ENCODE measurements at places on chromosomes 2 and 18.

DNA sequence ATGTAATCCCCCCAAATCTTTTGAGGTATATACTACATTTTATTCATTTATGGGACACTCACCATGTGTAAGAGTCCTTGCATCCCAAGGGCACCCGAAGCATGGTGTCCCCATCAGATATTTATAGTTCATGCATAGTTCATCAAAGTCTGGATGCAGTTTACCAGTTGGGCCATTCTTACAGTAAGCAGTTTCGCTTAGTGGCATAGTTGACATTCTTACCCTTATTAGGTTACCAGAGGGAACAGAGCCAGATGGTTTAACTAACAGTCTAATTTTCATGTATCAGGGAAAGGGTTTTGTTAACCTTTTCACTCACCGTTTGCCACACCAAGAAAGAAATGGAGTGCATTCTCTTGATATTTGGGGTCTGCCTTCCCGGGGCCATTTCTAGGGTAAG, 7.1 kb downstream of the ZNF407 start:
- H3K27me3 ChIP-seq: no peaks in the 10 kb centered on the region
- H3K4me3 ChIP-seq: no peak overlapping the region
- H3K27ac ChIP-seq: no peak overlapping the region
- peak; percentile 19 for DNase-seq

GRCh38 chr2:101960819-101961337, 30.9 kb upstream of the IL1R2 start:
- H3K4me1 ChIP-seq: peaks cover 25% of the 10 kb centered on the region
- no peak for DNase-seq
- H3K27me3 ChIP-seq: no peaks in the 10 kb centered on the region
- H3K4me3 ChIP-seq: no peak overlapping the region

DNA sequence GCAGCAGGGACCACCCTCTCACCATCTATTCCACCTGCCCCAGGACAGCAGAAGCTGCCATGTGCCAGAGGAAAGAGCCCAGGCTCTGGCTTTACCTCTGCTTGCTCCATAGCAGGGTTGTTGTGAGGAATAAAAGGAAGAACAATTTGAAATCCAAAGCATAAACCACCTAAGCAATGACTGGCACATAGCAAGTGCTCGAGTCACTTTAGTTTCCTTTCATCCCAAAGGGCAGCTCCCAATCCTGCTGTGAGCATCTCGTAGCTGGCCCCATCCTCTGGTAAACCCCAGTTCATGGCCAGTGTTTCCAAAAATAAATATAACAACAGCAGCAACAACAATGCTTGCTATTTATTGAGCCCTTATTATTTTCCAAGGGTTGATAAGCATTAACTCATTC, 923.5 kb downstream of the EPHA4 start:
- no peaks in the 10 kb centered on the region for H3K27me3 ChIP-seq
- no peaks in the 10 kb centered on the region for H3K36me3 ChIP-seq
- DNase-seq: no peak
- no peak overlapping the region for H3K4me3 ChIP-seq

DNA sequence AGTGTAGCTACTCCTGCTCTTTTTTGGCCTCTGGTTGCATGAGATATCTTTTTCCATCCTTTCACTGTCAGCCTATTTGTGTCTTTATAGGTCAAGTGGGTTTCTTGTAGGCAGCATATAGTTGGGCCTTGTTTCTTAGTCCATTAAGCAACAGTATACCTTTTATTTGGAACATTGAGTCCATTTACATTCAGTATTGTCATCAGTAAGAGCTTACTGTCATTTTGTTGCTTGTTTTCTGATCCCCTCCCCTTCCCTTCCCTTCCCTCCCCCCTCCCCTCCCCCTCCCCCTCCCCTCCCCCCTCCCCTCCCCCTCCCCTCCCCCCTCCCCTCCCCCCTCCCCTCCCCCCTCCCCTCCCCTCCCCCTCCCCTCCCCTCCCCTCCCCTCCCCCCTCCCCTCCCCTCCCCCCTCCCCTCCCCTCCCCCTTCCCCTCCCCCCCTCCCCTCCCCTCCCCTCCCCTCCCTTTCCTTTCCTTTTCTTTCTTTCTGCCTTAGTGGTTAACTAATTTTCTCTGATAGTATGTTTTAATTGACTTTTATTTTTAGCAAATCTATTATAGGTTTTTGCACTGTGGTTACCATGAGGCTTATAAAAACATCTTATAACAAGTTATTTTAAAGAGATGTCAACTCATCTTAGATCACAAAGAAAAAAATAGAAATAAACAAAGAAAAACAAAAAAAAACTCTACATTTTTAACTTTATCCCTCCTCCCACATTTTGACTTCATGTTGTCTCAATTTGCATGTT, 13.2 kb upstream of the DCDC2C start:
- no peak overlapping the region for H3K27ac ChIP-seq
- no peaks in the 10 kb centered on the region for H3K36me3 ChIP-seq
- no peak for DNase-seq
- no peaks in the 10 kb centered on the region for H3K27me3 ChIP-seq
- no peak overlapping the region for H3K4me3 ChIP-seq
- H3K4me1 ChIP-seq: no peaks in the 10 kb centered on the region

- DNase-seq: no peak
- H3K36me3 ChIP-seq: no peaks in the 10 kb centered on the region
- H3K27ac ChIP-seq: no peak overlapping the region
- no peaks in the 10 kb centered on the region for H3K27me3 ChIP-seq
Measured at GRCh38 chr2:158926478-158926948, 41.9 kb upstream of the TANC1 start.

GRCh38 chr2:36068086-36068485, 287.5 kb upstream of the CRIM1 start:
- H3K36me3 ChIP-seq: no peaks in the 10 kb centered on the region
- H3K4me1 ChIP-seq: no peaks in the 10 kb centered on the region
- no peak overlapping the region for H3K4me3 ChIP-seq

DNA sequence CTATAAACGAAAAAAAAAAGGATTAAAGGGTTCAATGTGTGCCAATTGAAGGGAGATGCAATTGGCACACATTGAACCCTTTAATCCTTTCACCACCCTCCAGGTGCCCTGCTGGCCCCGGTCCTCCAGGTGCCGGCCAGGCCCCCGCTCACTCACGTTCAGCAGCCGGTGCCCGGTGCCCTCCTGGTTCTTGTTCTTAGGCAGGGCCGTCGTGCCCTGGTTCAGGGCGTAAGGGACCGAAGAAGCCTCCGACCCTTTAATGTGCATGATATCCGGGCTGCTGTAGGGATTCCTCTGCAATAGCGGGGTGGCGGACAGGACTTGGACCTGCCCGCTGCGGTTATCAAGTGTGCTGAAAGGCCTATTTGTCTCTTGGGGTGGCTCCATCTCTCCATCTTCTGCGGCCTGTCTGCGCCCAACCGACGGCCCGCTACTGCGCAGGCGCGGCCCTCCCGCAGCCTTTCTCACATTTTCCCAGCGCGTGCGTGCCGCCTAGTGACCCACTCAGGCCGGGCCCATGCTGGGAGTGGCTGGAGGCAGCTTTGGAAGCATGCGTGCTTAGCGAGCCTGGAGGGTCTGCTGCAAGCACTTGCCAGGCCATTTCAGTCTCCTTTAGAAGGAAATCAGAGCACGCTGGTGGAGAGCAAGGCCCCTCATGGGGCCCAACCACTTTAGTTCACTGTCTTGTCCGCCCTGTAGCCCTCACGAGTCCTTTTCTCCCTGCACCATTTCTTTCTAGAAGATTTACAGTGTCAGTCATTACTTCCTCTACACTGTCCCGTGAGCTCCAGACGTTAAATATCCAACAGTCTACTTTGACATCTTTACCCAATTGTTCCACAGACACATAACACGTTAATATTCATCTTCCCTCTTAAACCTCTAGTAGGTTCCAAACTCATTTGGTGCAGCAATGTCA, 24.3 kb downstream of the TMEM237 start:
- no peaks in the 10 kb centered on the region for H3K36me3 ChIP-seq
- DNase-seq: peak; percentile 93
- no peaks in the 10 kb centered on the region for H3K27me3 ChIP-seq
- peaks cover 6% of the 10 kb centered on the region for H3K4me1 ChIP-seq
- no peak overlapping the region for H3K4me3 ChIP-seq
- H3K27ac ChIP-seq: no peak overlapping the region

DNA sequence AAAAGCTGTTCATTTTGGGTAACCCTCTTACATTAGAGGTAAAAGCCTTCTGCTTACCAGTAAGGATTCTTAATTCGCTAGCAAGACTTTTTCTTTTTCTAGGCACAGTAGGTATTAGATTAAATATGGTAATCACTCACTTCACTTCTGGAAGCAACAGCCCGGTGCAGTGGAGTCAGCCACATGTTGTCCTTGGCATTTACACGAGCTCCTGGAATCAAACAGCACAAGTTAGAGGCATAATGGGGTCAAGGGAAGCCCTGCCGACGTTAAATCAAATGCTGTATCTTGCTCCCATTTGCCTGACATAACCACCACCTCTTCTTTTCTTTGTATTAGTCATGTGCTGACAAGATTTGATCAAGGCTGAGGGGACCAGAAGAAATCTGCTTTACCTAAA, 174.1 kb downstream of the ANKRD44 start:
- no peaks in the 10 kb centered on the region for H3K27me3 ChIP-seq
- H3K27ac ChIP-seq: no peak overlapping the region
- DNase-seq: no peak
- H3K4me1 ChIP-seq: no peaks in the 10 kb centered on the region

DNA sequence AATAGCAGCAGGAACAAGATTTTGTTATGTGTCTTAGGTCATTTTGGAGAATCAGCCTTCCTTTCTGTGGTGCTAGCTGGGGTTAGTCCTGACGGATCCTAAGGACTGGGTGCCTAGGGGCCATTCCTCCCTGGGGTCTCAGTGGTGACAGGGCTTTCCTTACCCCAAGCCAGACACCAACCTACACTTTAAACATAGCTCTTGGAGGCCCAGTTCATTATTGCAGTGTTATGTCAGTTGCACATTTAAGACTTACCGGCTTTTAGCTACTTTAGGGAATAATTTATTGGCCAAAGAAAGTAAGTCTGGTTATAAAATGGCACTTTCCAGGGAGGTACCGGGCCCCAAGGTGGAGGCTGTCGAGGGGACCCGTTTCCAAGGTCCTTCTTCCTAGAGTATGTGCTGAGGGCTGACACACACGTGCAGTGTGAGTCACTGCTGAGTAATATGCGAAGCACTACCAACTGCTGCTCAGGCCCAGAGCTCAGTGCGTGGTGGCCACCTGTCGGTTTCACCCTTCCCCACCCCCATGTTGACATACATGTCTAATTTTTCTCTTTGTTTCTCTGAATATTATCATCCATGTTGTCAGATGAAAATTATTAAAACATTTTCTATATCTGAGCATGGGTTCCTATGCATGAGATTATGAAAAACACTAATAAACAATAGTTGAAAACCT, 37.0 kb upstream of the GRHL1 start:
- H3K27me3 ChIP-seq: no peaks in the 10 kb centered on the region
- H3K4me1 ChIP-seq: no peaks in the 10 kb centered on the region
- H3K36me3 ChIP-seq: peaks cover 10% of the 10 kb centered on the region
- no peak overlapping the region for H3K4me3 ChIP-seq
- DNase-seq: no peak

DNA sequence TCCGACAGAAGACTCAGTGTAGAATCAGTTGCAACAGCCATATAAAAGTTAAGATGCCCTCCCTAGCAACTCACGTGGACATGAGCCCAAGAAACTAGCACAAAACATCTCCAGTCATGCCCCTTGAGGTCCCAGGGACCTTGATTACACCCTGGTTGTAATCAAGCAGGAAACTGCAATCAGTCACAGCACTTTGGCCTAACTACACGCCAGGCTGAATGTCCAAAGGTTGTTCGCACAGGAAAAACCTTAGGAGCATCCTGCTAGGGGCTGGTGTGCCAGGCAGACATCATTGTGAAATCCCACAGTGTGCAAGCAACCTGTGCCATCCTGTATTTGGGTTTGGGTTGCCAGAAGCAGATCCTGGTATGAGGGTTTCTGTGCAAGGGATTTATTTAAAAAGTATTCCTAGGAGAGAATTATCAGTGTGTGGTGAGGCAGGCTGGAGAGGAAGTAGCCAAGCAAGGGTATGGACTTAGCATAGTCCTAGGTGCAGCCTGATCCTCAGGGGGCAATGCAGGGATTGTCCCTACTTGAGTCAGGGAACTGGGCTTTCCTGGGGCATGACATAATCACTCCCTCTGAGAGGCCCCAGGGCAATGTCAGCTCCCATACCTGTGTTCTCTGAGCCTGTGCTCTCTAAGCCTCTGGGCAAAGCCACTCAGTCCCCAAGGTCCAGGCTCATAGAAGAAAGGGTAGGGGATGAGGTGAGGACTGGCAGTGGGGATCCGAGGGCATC, 17.8 kb upstream of the SULT1C2 start:
- H3K27me3 ChIP-seq: no peaks in the 10 kb centered on the region
- no peaks in the 10 kb centered on the region for H3K36me3 ChIP-seq
- H3K27ac ChIP-seq: no peak overlapping the region

DNA sequence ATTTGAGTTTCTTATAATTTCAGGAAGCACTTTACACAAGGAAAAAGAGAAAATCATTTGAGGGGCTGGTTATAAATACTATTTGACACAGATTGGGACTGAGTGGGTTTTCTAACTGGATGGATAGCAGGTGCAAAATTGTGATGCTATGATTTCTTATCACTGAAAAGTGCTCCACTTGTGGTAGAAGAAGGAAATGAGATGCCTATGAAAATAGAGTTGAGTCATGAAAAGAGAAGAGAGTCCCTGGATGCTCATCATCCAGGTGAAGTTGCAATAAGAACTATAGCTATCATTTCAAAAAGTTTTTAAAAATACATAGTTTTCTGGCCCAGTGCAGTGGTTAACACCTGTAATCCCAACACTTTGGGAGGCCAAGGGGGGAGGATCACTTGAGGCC, 39.4 kb upstream of the NFE2L2 start:
- H3K27me3 ChIP-seq: no peaks in the 10 kb centered on the region
- no peak for DNase-seq
- H3K36me3 ChIP-seq: no peaks in the 10 kb centered on the region

GRCh38 chr2:231819447-231820042, 33.3 kb downstream of the COPS7B start:
- no peak overlapping the region for H3K27ac ChIP-seq
- H3K4me1 ChIP-seq: no peaks in the 10 kb centered on the region
- H3K36me3 ChIP-seq: no peaks in the 10 kb centered on the region
- DNase-seq: no peak
- no peak overlapping the region for H3K4me3 ChIP-seq

- no peak overlapping the region for H3K4me3 ChIP-seq
- peaks cover 15% of the 10 kb centered on the region for H3K36me3 ChIP-seq
- H3K27me3 ChIP-seq: no peaks in the 10 kb centered on the region
- no peak overlapping the region for H3K27ac ChIP-seq
- DNase-seq: peak; percentile 63
Measured at GRCh38 chr2:39732482-39732881, 46.6 kb downstream of the THUMPD2 start.

DNA sequence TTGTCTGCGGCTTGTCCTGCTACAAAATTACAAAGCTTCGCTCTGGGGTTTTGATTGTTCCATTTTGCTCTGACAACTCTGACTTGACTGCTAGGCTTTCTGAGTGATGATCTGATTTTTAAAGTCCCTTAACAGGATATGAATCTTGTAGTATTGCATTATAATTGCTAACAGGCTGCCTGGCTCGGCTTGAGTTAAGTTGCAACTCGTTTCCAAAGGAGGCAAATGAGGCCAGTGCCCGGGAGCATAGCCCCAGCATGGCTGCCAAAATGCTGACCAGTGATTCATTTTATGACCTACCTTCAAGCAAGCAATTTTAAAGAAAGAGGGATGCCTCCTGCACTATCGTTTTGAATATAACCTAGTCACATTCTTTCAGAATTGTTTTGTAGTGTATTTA, 135.4 kb downstream of the COL6A3 start:
- H3K4me1 ChIP-seq: peaks cover 3% of the 10 kb centered on the region
- DNase-seq: peak; percentile 88
- no peaks in the 10 kb centered on the region for H3K27me3 ChIP-seq

Data from lung (tissue), 17 donors.